ENCODE measurements at places on chromosomes 6 and 20. TPM values are rescaled to one million over a fixed set of nuclear protein-coding genes. Genes with fewer than 3 reads are reported as not detected.

- DNase-seq: no peak
These were observed 149.7 kb downstream of the UNC5CL start for GRCh38 chr6:40889137-40889832.

- DNase-seq: no peak
These were observed 73.9 kb upstream of the TGM3 start for GRCh38 chr20:2221921-2222320.

GRCh38 chr6:16576451-16577368, 184.6 kb downstream of the ATXN1 start:
- no peak for DNase-seq

DNA sequence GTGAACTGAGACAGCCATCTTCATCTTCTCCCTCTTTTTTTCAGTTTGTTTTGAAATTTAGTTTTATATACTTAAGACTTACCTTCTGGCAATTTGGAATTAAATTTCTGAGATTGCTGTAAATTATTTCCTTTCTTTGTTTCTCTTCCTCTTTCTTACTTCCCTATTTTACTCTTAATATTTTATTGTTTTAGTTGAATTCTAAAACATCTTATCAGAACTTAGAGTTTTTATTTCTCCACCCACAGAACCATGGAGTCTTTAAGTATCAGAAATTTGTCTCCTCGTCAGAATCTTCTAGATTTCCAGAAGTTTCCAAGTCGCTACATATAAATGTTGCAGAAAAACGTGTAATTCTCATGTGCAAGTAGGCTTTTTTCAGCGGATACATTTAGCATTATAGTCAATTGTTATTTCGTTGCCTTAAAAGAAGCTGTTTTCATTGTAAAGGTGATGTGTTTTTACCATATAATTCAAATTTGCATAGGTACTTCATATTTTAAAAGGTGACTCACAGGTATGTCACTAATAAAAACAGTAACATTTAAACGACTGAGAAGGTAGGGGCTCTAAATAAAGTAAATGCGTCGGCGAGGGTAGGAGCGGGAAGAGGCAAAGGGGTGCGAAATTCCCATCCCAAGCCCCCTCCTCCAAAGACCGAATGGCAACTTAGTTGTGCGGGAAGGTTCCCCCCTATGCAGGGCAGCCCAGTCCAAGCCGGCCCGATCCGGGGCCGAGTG, 866 bp upstream of the MYO6 start:
- DNase-seq: no peak

GRCh38 chr20:37280403-37280802, 9.1 kb upstream of the MANBAL start:
- no peak for DNase-seq

GRCh38 chr20:52039790-52040189, 151.8 kb downstream of the ZFP64 start:
- no peak for DNase-seq

GRCh38 chr6:142846883-142847287, 98.1 kb downstream of the HIVEP2 start:
- peak; percentile 95 for DNase-seq

- peak; percentile 89 for DNase-seq
These were observed 37.6 kb upstream of the EPB41L1 start for GRCh38 chr20:36116807-36117441.

- peak; percentile 67 for DNase-seq
These were observed 816 bp upstream of the MAN1A1 start for GRCh38 chr6:119350202-119350951.

DNA sequence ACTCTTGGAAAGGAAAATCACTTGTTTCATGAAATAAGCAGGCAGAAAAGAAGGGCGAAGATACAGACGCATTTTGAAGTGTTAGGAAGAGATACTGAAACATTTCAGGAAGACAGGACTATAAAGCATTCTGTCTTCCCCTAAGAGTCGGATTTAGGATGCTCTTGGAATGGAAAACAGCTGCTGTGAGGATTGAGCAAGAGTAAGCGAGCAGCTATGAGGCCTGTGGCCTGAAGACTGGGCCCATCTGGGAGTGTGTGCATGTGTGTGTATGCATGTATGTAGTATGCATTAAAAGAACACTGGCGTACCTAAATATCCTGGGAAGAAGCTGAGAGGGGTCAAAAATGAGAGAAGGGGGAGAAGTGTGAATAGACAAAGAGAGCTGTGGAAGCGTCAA, 83.6 kb downstream of the SIM1 start:
- peak; percentile 19 for DNase-seq

DNA sequence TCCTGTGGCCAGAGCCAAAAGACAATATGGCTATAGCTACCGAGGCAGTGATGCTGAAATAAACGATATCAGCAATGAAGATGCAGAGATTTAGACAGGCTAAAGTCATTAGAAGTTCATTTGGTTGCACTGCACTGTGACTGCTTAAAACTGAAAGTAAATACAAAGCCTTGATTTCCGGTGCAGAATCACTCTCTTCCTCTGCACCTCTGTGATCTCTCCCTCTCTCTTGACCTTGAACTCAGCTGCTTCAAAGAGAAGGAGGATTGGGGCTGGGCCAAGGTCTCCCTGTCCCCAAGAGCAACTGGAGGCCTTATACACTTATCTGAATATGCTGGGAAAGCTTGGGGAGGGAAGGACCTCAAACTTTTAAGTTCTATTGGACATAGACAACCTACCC, 34.6 kb upstream of the SPACA1 start:
- no peak for DNase-seq

- peak; percentile 57 for DNase-seq
These were observed 18.8 kb downstream of the AK9 start for GRCh38 chr6:109672175-109672574.

DNA sequence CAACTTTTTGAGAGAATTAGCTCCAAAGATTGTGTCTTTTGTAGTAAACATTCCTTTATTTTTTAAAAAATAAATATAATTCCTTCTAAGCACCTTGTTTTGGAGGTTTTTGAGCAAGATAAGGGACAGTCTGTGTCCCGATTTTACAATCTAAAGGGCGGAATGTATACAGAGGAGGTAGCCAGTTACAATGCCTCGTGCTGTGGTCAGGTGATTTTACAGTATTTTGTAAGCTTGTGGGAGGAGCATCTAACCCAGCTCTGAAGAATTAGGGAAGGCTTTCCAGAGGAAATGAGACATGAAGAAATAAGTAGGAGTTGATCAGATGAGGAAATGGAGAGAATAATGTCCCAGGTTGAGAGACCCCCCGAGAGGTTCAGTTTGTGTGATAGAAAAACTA, 1.3 kb downstream of the HINT3 start:
- DNase-seq: peak; percentile 65

- DNase-seq: no peak
These were observed 124.7 kb upstream of the ZNF217 start for GRCh38 chr20:53718142-53719021.

DNA sequence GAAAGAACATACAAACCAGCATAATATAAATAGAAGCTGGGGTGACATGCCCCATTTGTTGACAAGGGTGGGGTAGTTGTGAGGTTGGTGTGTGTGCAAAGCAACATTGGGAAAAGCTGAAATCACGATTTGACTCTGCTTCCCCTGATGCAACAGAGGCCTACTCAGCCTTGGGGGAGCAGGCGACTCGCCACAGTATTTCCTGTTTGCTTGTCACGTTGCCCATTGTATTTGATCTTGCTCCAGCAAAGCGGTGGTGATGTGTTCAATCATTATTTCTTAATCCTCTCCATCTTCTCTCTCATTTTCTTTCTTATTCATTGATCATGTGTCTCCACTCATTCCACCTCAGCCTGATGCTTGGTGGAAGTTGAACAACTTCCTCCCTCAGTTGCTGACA, 165.8 kb upstream of the CITED2 start:
- peak; percentile 77 for DNase-seq

DNA sequence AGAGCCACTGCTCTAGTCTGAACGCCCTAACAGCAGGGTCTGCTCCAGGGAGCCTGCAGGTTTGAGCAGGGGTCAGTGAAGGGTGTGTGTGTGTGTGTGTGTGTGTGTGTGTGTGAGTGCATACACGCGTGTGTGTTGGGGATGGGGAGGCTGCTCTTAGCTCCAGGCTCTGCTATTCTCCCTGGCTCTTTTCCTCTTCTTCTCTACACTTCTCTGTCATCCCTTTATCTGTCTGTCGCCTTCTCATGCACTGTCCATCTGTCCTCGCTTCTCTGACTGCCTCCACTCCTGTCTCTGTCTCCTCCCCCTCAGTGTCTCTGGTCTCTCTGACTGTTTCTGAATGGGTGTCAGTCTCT, 3.4 kb upstream of the CDH22 start:
- DNase-seq: no peak

DNA sequence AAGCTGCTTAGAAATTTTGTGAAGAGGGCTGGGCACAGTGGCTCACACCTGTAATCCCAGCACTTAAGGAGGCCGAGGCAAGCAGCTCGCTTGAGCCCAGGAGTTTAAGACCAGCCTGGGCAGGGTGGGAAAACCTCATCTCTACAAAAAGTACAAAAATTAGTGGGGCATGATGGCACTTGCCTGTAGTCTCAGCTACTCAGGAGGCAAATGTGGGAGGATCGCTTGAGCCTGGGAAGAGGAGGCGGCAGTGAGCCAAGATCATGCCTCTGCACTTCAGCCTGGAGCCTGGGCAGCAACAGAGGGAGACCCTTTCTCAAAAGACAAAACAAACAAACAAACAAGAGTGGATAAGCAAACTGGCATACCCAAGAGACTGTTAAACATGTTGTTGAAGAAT, 308.3 kb upstream of the ADGRB3 start:
- no peak for DNase-seq

GRCh38 chr6:55713436-55713835, 134.4 kb upstream of the HMGCLL1 start:
- DNase-seq: peak; percentile 85

- no peak for DNase-seq
These were observed 38.2 kb downstream of the ADGRB3 start for GRCh38 chr6:68673255-68673654.

GRCh38 chr20:49166534-49167449, 21.3 kb downstream of the STAU1 start:
- DNase-seq: no peak

DNA sequence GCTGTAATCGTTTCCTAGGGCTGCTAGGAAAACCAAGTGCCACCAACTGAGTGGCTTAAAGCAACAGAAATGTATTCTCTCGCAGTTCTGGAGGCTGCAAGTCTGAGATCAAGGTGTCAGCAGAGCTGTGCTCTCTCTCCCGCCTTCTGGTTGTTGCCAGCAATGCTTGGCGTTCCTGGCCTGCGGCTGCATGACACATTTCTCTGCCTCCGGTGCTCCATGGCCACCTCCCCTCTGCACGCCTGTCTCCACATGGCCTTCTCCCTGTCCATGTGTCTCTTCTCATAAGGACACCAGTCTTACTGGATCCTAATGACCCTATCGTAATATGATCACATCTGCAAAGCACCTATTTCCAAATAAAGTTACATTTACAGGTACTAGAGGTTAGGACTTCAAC, 91.7 kb upstream of the AKAP12 start:
- DNase-seq: no peak

DNA sequence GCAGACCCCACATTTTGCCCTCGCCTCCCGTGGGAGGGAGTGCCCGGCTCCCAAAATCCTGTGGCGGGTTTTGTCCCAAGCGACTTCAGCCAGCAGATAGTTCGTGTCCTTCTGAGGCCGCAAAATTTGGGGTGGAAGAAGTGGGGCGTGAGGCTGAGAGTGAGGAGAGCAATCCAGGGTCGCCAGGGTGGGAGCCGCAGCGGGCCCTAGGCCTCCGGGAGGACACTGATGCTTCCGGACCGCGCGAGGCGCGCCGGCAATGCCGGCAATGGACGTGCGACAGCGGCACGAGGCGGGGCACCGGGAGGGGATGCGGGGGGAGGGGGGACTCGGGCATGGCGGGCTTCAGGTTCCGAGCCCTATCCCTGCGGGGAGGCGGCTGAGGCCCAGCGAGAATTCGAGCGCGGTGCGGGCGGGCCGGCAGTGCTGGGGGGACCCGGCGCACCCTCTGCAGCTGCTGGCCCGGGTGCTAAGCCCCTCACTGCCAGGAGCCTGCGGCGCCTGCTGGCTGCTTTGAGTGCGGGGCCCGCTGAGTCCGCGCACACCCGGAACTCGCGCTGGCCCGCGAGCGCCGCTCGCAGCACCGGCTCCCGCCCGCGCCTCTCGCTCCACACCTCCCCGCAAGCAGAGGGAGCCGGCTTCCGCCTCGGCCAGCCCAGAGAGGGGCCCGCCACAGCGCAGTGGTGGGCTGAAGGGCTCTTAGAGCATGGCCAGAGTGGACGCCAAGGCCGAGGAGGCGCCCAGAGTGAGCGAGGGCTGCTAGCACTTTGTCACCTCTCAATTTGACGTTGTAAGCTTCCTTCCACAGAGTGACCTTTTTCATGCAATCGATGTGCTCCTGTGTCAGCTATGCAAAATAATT, 143.8 kb downstream of the LPA start:
- peak; percentile 34 for DNase-seq

DNA sequence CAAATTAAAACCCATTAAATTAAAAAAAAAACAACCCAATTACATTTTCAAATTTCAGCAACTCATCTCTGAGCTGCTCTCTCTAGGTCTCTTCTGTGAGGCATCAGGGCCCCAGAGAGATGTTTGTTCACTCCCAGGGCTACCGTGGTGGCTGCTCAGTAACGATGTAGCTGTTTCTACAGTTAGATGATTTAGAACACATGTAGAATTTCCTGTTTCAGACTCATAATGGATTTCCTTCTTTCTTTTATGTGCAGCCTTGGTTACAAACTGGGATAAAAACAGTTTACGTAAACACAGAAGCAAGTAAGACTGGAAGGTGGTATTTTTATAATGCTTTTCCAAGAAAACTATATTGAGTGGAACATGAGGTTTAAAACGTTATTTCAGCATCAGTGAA, 116.1 kb upstream of the CCN2 start:
- peak; percentile 31 for DNase-seq

The CALHM5 gene
- polyA plus RNA-seq: 3.3 TPM

The GHRH gene
- polyA plus RNA-seq: not detected

The MYBL2 gene
- 12.4 TPM for polyA plus RNA-seq

The DYNLRB1 gene
- 380 TPM for polyA plus RNA-seq

The EPPIN gene
- not detected for polyA plus RNA-seq

The CCN6 gene
- not detected for polyA plus RNA-seq

The SALL4 gene
- polyA plus RNA-seq: 0.03 TPM

The PPP1R3G gene
- 0.09 TPM for polyA plus RNA-seq

The PCIF1 gene
- 17.8 TPM for polyA plus RNA-seq

The TFAP2C gene
- 0.05 TPM for polyA plus RNA-seq

The SNAI1 gene
- polyA plus RNA-seq: 14.9 TPM

The MGME1 gene
- 9.3 TPM for polyA plus RNA-seq

The PRRC2A gene
- 101 TPM for polyA plus RNA-seq

The HMGA1 gene
- polyA plus RNA-seq: 652 TPM

The PDYN gene
- not detected for polyA plus RNA-seq

The SGK2 gene
- polyA plus RNA-seq: not detected
